ENCODE measurements at places on chromosomes 11 and 22.
A peak's percentile ranks its signal among the peaks of the same experiment; 100 is the strongest.

GRCh38 chr11:134652586-134653255, 240.7 kb upstream of the B3GAT1 start:
- no peak for DNase-seq

GRCh38 chr11:723120-723883, 17.3 kb downstream of the EPS8L2 start:
- no peak for DNase-seq

DNA sequence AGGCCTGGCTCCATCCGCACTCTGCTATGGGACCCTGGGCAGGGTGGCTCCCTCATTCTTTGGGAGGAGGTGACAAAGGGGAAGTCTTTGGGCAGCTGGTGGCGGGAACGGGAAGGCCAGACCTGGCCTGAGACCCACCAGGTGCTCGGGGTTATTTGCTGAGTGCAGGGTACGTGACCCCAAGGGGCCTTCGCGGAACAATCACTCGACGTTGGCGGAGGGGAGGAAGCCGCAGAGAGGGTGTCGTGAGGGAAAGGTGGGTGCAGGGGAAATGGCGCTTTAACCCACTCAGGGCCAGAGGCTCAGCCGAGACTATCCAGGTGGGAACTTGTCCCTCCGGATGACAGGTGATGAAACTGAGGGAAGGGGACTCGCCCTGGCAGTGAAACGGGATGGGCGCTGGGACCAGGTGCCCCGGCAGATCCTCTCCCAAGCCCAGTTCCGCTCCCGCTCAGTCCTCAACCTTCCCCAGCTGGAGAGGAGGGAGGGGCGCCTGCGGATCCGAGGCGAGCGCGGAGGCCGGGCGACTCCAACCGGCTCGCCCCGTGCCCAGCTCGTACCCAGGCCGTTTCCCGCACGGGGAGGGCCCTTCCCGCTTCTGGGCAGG, 911 bp downstream of the A4GALT start:
- DNase-seq, result no peak

- DNase-seq, result no peak
These were observed 79.0 kb downstream of the ZNF280B start for GRCh38 chr22:22429369-22430108.

GRCh38 chr11:98180511-98180910, 840.2 kb upstream of the CNTN5 start:
- DNase-seq, result no peak

- DNase-seq, result no peak
These were observed 56.5 kb upstream of the CABP7 start for GRCh38 chr22:29663180-29663821.

DNA sequence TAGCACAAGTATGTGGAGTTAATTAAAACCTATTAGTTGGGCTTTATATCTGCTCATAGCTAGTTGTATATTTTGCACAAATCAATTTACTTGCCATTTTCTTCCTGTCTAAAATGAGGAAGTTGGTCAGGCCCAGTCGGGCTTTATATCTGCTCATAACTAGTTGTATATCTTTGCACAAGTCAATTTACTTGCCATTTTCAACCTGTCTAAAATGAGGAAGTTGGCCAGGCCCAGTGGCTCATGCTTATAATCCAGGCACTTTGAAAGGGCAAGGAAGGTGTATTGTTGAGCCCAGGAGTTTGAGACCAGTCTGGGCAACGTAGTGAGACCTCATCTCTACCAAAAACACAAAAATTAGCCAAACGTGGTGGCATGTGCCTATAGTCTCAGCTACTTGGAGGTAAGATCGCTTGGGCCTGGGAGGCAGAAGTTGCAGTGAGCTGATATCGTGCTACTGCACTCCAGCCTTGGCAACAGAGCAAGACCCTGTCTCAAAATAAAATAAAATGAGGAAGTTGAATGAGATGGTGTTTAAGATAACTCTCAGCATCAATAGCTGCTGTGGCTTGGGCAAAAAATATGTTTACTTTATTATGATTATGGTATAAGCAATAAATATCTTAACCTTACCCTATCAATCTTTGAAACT, 1558.6 kb upstream of the RAG2 start:
- DNase-seq, result no peak

DNA sequence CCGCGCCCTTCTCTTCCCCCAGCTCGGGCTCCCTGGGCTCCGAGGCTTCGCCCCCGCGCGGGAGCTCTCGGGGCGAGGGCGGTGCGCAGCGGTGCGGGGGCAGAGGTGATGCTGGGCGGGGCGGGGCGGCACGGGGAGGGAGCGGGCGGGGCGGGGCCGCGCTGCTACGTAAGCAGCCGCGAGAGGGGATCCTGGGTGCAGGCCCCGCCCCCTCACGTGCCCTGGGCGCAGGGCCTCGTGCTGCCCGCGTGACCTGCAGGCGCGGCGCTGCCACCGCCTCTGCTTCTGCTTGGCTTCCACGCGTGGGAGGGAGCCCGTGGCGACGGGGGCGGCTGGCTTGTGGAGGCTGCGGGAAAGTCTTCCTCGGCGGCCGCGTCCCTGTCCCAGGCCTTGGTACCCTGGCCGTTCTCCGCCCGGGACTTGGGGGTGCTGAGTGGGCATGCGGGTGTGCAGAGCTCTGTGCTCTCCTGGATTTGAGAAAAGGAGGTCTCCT, 132.6 kb upstream of the HSD17B12 start:
- DNase-seq, result no peak

DNA sequence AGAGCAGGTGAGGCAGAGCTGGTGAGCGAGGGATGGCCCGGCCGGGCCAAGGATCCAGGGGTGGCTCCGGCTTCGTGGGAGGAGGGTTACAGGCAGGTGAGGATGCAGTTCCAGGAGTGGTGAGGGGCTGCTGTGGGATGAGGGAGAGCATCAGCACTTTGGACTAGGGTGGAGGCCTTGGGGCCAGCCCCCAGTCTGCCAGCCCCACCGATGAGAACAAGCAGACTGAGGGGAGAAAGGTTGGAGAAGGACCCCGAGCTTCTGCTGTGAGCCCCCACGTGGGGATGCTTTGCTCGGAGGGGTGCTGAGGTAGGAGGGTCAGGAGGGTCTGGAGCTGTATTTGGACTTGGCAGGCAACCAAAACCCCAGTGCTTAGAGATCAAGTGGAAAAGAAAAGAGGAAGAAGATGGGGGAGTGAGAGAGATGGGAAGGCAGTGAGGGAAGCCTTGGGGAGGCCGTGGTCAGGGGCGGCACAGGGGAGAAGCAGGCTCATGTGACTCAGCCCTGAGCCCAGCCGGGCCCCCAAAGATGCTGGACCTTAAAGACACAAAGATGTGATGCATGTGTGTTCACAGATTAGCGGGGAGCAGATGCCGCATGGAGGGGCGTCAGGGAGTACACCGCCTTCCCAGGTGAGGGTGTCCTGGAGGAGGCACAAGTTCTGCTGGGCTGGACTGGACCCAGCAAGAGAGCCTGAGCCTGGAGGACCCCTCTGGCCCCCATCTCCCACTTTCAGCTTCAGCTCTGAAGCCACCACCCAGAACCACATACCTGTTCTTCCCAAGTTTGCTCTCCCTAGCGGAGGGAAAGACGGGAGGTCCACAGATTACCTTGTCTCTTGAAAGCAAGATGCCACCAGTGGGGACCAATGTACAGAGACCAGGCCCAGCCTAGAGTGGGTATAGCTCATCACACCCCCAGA, 91.3 kb downstream of the CDKN1C start:
- DNase-seq, result no peak

- no peak for DNase-seq
These were observed 37.6 kb downstream of the PITPNB start for GRCh38 chr22:27881421-27881820.

- no peak for DNase-seq
These were observed 13.4 kb upstream of the TPCN2 start for GRCh38 chr11:69035150-69035945.

DNA sequence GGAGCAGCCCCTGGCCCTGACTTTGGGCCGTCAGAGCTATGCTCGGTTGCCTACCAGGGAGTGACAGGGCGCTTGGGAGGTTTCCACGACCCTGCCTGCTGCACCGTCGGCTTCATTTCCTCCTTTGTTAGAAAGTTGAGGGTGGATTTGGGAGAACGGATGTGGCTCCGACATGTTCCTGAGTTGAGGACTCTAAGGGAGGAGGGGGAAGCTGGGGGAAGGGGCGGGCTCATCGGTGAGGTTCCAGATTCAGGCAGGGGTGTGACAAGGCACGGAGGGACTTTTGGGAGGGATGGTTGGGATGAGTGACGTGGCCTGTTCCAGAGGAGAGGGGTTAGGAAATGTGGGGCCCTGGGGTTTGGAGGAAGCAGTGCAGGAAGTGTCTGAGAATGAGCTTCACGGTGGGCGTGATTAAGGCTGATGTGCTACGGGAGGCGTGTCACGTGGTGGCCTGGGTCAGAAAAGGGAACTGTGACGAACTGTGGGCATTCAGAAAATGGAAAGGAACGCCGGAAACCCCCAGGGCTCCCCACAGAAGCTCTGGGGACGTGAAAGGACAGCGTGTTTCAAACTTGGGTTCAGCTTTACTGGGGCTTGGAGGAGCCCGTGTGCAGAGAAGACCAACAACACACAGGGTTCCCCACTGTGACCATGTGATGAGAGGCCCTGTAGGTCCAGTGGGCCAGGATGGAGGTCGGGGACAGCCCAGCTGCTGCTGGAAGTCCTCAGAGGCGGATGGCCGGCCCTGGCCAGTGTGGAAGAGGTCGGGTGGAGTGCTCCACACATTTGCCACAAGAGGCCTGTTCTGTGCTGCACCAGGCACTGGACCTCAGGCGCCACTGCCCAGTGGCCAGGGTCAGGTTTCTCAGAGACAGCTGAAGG, 2.8 kb downstream of the PARVB start:
- DNase-seq, result no peak

GRCh38 chr11:67640021-67640757, 626 bp upstream of the TBX10 start:
- peak; percentile 75 for DNase-seq

GRCh38 chr11:72475381-72475780, 41.0 kb upstream of the CLPB start:
- no peak for DNase-seq

DNA sequence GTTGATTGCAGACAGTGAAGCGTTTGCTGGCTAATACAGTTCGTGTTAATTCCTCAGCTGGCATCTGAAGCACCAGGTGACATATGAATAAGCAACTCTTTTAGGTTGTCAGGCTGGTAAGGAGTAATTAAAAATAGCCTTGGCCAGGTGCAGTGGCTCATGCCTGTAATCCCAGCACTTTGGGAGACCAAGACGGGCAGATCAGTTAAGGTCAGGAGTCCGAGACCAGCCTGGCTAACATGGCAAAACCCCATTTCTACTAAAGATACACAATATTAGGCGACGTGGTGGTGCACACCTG, 74.9 kb downstream of the CECR2 start:
- DNase-seq, result no peak

DNA sequence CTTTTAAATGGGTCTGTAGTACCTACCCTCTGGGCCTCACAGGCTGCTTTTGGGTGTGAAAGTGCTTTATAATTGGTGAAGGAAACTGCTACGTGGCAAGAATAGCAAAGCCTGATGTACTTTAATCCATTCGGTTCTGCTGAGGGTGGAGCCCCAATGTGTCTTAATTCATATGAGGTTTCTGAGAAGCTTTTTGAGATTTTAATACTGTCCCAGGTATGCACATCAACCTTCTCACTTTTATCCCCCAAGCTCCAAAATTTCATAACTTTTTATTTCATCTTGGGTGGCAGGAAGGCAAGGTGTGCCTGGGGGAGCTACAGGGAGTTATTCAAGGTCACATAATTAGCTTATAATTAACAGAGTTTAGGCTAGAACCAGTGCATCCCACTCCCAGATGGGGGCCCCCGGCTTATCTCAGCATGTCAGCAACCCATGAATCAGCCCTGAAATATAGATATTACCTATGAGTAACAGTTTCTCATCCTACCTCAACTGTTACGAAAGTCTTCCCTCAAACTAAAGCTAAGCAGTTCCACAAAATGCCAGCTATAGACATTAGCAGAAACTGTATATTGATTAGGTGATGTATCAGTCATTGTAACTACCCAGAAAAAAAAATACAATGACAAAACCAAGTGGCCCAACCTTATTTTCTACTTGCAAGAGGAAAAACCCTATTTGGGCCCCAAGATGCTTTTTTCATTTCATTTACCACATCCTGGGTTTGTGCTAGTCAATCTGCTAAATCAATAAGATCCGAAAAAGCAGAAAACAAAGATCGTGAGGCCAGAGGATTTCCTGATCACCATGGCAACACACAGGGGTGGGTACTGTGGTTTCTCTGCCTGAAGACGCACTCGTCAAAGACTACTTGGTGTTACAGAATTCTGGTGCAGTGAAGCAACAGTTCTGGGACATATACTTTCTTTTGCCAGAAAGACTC, 26.7 kb downstream of the CD44 start:
- no peak for DNase-seq

DNA sequence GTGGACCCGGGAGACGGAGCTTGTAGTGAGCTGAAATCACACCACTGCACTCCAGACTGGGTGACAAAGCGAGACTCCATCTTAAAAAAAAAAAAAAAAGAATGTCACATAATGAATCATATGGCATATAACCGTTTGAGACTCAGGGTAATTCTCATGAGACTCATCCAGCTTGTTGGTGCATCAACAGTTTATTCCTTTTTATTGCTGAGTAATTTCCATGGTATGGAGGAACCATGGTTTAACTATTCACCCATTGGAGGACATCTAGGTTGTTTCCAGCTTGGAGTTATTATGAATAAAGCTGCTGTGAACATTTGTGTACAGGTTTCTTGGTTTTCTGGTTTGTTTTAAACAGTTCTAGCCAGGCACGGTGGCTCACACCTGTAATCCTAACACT, 25.3 kb downstream of the PPARA start:
- no peak for DNase-seq

DNA sequence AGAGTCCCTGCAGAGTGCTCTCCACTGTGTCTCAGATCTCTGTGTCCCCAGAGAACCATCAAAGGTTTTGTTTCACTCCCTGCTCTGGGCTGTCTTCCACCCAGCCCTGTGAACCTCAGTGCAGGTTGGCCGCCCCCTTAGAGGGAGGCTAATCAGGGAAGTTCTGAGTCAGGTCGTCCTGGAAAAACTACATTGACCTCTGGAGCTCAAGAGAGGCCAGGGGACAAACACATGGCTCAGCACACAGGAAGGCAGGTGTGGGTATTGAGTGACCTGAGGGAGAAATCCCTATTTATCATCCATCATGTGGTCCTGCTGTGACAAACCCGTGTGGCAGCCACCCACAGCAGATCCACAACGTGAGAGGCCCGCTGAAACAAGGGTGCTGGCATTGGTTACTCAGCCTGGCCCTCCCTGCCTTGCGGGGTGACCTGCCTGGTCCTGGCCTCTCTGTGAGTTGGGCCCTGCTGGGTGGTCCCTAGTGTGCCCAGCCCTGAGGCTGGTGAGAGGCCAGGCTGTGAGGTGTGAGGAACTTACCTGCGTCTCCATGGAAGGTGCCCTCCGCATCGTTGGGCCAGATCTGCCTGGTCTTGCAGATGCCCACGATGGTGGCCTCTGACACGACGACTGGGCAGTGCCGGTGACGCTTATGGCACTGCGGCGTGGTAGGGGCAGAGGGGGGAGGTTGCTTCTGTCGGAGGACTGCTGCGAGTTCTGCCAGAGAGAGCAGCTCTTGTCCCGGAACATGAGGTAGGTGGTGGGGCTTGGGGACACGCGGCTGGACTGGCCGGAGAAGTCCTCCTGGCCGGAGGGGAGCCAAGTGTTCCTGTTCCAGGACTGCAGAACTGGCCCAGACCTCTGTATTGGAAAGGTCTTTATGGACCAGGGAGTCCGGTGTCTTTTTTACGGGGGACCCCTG, 669 bp upstream of the BCR start:
- peak; percentile 26 for DNase-seq

Measured in mesendoderm (in vitro differentiated cells).